ENCODE measurements at places on chromosomes 12 and 14.

DNA sequence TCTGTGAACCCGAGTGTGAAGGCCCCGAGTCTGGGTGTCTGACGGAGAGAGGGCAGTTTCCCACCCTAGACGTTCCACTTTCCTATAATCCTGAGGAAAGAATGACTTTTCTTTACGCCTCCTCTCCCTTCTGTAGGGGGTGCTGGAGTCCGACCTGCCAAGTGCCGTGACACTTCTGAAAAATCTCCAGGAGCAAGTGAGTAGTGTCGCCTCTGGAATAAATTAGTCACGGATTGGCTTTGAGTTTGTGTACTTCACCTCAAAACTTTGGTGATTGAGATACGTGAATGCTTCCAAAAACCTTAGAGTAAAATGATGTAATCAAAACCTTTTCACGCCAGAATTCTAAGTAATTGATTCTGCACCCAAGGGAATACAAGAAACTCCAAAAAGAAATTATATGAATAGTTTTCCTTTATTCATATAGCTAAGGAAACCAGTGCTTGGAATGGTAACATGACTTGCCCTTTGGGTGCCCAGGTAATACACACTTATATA is 452 bp downstream of the NGDN start:
- DNase-seq: no peak

DNA sequence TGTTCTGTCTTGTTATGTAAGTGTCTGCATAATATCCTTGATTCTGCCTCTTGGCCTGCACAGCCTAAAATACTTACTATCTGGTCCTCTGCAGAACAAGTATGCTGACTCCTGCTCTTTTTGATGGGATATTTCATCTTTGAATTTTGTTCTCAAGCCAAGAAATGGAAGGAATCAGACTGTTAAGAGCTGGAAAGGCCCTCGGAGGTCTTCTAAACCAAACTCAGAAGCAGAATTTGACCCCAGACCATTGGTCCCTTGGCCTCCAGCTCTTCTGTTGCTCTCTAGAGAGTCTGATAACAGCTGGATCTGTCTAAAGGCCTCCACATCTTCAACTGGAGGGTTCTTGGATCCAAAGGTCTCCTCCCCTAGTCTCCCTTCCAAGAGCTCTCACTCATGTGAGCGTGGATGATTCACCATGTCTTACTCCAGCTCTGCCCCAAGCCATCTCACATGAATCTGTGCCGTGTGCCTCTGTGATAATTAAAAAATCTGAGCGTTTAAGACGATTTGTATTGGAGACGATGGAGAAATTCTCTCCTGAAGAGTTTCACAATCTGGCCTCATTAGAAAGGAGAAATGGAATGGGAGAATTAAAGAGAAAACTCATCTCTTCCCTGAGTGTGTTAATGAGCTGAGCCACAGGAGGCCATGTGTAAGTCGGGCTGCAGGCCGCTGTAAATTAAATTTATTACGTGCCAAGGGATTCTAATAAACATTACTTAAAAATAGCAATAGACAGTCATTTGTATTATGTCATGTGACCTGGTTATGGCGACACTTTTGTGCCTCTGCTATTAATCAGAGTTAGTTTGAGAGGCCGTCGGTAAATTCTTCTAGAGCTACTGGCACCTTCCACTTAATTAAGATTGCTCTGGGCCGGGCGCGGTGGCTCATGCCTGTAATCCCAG is 15.4 kb upstream of the PRIMA1 start:
- DNase-seq: no peak

DNA sequence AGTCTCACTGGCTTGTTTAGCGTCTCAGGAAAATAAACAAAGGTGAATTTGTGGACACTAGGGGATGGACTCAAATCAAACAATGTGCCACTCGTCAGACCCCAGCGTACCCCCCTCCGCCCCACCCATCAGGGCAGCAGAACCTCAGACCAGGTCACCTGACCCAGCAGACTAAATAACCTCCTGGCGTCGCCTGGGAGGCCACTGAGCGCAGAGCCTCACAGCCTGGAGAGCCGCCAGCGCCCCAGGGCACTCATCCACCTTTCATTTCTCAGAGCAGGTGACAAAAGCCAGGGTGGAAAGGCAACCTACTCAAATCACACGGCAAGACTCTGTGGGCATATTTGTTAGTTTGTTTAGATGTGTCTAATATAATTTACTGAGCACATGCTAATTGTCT is 100.9 kb downstream of the DICER1 start:
- DNase-seq: no peak

- DNase-seq: no peak
Measured at GRCh38 chr14:65704850-65705249, 292.3 kb downstream of the FUT8 start.

DNA sequence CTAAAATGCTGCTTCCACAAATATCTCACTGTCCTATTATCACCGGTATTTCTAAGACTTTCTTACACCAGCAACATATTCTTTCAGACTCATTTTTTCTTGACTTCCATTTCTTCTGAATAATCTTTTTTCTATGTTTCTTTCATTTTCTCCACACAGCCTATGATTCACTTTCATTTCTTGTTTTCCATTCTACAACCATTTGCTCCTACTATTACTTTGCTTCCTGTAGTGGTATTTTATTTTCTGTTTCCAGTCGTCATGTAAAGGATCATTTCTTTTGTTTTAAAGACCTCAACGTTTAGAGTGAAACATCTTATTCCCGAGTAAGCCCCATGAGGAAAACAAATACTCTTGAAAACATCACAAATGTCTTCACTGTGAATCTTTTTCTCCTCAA is 182.2 kb upstream of the MDGA2 start:
- DNase-seq: no peak

DNA sequence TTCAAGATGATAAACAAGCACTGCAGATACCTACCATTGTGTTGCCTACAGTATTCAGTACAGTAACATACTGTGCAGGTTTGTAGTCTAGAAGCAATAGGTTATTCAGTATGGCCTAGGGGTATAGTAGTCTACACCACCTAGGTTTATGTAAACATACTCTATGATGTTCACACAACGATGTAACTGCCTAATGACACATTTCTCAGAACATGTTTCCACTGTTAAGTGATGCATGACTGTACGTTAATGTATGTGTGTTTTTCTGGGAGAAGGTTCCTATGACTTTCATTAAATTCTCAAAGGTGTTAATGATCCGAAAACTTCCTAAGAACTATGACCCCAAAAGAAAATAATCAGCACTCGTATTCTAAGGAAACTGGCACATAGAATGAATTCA is 20.9 kb upstream of the CALM1 start:
- DNase-seq: no peak

- no peak for DNase-seq
Measured at GRCh38 chr12:51372021-51372420, 19.2 kb downstream of the GALNT6 start.

DNA sequence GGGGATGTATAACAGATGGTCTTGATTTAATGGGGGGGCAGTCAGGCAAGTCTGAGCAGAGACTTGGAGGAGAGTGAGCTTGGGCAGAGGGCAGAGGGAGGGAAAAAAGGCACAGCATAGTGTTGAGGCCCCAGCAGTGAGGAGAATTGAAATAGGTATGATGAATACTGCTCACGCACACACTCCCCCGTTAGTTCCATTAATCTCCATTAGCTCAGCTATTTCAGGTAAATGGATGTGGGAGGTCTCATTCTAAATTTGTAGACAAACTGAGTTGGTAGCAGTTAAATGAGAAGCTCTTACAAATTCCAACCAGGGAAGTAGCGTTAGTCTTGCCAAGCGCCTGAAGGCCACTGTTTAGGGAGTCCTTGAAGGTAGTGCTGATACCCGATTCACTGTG is 66.7 kb upstream of the STON2 start:
- DNase-seq: no peak

- DNase-seq: no peak
Measured at GRCh38 chr12:2035431-2036055, 17.2 kb upstream of the CACNA1C start.

DNA sequence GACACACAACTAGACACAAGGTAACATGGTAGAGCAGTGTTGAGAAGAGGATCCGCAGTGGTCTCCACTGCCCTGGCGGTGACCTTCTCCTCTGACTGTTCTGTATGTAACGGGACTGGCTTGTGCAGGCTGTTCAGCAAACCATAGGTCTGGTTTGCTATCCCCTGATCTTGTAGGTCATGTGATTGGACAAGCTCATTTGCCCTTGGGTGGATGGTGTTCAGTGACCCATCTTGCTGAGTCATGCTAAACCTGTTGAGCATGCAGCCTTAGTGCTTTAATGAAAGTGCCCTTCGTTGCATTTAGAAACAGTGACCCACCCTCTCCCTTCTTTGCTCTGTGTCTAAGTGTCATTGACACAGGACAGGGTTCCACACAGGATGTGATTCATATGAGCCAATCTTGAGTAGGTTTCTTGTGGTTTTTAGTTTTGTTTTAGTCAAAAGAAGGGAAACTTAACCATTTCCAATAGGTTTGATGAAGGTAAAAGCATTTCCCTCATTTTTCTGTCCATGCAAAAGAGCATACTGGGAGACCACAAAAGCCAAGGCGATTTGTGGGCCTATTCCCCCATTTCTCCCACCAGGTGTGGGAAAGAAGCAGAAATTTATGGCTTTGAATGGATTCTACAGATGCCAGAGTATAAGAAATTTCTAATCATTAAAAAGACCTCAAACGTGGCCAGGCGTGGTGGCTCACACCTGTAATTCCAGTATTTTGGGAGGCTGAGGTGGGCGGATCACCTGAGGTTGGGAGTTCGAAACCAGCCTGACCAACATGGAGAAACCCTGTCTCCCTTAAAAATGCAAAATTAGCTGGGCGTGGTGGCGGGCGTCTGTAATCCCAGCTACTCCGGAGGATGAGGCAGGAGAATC is 32.6 kb upstream of the HIF1A start:
- DNase-seq: peak; percentile 35

GRCh38 chr12:121096199-121096798 is 36.4 kb upstream of the P2RX7 start:
- no peak for DNase-seq

- no peak for DNase-seq
Measured at GRCh38 chr14:27228053-27228452, 630.2 kb upstream of the NOVA1 start.

DNA sequence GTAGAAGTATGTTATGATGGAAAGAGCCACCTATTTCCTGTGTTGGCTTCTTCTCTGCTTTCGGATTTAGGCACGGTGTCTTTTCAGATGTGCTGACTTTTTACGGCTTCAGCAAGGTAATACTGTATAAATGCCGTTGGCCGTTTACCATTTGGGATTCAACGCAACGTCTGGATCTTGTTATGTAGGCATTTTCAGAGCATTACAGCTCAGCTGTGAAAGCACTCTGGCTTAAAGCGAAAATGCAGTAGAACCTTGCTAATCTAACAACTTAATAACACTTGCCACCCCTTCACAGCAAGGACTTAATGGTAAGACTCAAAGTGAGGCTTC is 229.9 kb downstream of the EFCAB11 start:
- DNase-seq: no peak

GRCh38 chr12:19394385-19394784 is 44.9 kb upstream of the AEBP2 start:
- DNase-seq: no peak

DNA sequence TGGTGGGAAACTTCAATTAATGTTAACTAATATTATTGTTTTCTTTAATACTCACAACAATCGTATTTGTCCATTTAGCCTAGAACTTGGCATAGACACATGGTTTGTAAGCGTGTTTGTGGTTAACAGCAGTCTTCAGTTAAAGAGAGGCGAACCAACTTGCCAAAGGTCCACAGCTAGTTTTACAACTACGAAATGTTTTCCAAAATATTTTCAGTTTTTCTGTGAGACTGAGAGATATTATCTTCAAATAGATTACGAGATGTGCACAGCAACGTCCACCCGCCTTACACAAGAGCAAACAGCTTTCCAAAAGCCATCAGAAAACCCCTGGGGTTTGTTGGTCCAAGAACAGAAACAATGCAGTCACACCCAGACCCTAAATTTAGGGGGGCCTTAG is 58.6 kb upstream of the RASSF3 start:
- no peak for DNase-seq

DNA sequence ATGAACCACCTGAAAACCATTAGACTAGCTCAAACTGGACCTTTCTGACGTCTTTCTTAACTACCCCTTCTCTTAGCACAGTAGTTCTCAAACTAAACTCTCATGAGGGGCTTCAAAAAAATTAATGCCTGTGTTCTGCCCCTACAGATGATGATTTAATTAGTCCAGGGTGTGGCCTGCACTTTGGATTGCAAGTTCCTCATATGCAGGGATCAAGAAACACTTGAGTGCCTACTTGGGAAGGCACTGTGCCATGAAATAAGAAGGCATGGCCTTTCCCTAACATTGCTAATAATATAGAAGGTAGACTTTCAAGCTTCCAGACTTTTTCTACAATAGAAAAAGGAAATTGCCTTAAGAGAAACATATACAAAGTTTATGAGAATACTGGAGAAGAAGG is 22.8 kb upstream of the KLHDC2 start:
- DNase-seq: no peak

DNA sequence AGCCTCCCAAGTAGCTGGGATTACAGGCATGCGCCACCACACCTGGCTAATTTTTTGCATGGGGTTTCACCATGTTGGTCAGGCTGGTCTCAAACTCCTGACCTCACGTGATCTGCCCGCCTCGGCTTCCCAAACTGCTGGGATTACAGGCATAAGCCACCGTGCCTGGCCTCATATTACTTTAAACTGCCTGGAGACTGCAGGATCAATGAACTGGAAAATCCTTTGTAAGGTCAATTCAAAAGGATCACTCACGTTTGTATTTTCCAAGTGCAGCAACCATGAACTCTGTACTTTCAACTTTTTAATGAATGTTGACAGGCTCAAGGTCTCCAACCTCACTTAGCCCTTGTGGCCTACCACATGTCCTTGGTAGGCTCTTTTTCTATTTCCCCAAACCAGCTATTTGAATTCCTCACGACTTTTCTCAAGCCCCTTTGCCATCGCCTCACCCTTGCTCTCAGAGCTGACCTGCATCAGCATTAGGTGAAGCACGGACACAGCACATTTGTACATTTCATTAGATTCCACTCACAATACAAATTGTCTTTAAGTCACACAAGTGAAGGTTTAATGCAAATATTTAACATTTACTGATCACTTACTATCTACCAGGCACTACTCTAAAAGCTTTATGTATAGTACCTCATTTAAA is 42.2 kb upstream of the GCH1 start:
- no peak for DNase-seq

DNA sequence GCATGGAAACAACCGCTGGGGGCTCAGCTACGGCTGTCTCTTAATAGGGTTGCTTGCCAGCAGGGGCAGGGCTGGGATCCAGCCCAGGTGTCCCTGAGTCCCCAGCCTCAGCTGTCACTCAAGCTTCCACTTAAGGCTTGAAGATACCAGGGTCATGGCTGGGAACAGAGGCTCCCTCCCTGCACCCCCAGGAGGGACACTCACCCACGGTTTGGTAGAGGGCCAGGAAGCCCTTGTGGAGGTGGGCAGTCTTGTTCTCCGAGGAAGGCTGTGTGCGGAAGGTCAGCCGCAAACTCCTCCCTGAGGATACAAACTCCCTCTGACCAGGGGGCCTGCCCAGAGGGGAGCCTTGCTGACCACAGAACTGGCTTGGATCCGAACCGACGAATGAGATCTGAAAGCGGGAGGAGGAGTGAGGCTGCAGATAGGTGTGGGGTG is 7.3 kb downstream of the C1RL start:
- DNase-seq: no peak

Measured in iPS DF 19.7 (cell line).